ENCODE measurements at places on chromosomes 2 and 18.

GRCh38 chr2:157761520-157761919 lies 114.6 kb downstream of the ACVR1 start:
- no peak for DNase-seq

GRCh38 chr2:158741625-158742024 lies 53.5 kb upstream of the DAPL1 start:
- DNase-seq = no peak

DNA sequence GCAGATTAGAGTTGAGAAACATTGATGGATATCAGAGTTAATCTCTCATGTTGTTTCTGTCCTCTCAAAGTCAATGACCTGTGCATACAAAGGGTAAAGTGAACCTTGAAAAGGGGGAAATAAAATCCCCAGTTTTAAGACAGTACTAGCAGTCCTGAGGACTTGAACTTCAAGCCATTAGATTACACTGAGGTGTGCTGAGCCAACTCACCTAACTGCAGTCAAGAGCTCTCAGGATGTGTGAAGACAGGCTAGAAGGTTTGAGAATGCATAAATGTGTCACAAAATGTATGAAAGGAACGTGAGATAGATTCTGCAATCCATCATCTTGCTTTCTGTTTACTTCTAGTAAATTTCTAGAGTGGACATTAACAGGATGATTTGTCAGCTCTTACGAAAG lies 35.5 kb downstream of the DOCK10 start:
- no peak for DNase-seq

DNA sequence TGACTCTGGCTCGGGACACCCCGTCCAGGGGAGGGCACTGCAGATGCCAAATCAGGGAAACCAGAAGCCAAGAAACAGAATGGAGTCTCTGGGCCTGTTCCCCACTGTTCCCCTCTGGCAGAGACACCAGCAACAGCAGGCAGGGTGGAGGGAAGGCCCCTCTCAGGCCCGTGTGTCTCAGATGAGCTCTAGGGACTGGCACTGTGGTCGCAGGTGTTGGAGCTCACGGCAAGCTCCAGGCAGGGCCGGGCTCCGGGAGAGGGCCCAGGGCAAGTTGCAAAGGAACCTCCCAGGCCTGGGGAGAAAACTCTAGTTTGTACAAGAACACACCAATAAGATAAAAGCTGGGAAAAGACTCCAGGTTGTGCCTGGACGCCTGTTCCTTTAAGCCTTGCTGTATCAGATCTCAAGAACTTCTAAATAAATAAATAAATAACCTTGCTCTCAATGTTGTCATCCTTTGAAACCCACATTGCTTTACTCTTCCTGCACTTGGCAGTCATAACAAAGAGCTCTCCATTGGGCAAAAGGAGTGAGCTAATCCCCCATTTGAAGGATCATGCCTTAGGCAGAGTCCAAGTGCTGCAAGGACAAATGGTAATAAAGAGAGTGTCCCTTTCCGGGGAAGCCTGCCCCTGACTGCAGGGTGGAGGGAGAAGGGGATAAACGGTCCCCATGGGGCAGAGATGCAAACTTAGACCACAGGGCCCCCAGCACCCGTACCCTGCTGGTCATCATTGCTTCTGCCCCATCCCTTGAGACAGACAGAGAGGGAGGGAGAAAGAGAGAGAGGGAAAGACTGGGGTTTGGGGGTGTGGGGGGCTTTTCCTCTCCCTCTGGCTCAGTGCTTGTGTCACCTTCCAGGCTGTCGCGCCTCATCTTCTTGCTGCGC lies 33.3 kb downstream of the CNGA3 start:
- DNase-seq = no peak

GRCh38 chr2:207258263-207258991 lies 92.7 kb upstream of the KLF7 start:
- DNase-seq = peak; percentile 12

DNA sequence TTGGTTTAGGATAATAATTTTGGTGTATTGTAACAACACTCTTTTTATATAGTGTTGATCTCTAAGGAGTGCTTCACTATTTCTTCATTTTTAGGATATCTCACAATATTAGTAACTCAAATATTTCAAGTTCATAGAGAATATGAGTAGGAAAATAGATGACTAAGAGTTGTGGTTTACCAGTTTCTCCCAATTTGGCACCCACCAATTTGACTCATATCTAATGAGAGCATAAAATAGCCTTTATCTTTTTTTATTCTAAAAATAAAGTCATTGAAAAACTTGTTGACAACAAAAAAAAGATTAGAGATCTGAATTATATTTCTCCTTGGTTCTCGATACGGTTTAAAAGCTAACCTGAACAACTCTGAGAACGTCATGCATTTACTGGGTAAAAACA lies 204.0 kb downstream of the PARD3B start:
- no peak for DNase-seq

DNA sequence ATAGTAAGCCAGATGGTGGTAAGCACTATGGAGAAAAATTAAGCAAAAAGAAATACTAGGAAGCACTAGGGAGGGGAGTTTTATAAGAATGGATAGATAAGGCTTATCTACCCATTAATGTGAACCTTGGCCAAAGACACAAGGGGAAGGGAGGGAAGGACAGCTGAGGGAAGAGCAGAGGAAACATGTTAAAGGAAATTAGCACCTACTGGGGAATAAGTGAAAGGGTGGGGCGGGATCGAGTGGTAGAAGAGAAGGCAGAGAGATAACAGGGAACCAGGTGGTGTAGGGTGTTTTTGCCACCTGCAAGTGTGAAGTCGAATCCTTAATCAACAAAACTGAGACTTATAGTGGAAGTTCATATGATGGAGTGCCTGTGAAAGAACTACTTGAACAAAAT lies 1.7 kb downstream of the UNC80 start:
- peak; percentile 14 for DNase-seq

DNA sequence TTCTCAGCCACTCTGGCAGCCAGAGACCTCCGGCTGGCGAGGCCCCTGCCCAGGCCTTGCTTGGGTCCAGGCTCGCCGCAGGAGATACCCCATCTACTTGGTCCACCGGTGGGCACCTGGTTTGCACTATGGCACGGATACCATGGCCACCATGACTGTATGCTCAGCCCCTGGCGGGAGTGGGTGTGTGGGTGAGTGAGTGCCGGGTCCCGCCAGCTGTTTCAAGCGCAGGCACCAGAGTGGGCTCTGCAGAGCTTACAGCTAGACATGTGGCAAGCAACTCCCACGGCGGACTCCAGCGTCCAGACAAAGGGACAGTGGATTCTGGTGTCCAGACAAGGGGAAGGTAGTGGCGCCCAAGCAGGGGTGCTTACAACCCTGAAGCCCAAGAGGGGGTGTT lies 1.4 kb downstream of the ATG4B start:
- DNase-seq = no peak

DNA sequence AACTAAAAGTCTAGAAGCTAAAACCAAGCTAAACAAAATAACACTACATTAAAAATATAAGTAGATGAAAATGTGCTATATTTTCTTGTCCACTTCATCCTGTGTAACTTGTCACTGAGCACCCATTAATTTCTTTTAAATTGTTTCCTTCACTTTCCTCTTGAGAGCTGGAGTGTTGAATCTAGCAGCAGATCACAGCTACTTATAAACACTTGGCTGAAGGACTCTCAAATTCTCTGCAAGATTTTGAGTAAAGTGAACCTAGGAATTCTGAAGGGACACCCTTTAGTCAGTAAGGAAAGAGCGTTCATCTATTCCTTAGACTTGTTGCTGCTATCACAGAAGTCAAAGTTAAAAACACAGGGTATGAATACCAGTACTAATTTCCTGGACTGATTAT lies 1163.9 kb downstream of the DPP10 start:
- DNase-seq = no peak

- DNase-seq = no peak
Measured at GRCh38 chr2:43566461-43566729, 29.4 kb downstream of the THADA start.

DNA sequence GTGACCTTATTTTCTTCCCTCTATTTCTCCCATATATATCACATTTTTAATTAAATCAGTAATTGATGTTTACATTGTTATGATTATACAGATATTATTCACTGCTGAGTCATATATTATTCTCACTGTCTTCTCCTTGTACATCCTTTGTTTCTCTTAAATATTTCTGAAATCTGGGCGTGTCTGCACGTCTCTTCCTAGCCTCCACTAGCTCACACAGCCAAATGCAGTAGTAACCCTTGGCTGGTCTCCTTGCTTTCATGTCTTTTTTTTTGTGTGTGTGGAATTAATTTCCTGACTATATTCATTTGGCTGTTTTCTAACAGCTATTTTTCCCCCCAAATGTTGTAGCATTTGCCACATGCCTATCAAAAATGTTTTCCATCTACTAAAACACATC lies 15.8 kb downstream of the CCNYL1 start:
- no peak for DNase-seq

DNA sequence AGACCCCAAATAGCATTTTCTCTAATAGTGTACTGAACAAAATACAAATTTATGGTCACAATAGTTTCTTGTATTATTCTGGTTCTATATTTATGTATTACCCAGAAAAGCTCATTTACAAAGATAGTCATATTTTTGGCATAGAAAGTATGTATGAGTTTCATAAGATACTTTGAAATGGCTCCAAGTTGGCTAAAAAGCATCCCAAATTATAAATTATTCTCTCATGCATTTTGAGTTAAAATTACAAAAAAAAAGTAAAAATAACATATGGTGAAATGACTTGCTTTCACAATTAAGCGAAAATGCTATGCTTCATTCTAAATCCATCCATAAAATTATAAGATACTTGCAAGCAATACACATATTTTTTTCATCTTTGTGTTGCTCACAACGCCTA lies 530.7 kb downstream of the ZNF804A start:
- DNase-seq = no peak

DNA sequence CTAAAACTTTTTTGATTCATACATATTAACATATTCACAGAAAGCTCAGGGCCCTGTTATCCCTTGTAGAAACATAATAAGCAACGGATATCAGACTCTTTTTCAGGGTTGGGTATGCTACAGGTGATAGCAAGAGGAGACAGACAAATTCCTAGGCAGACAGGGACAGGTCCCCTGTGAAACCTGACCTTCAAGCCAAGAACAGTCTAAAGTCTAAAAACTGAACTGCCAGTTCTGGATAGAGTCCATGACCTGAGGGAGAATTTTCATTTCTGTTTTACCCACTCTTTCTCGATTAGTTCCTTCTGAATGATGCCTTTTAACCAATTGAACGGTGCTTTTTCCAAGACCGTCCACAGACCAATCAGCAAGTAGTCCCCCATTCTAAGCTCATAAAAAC lies 54.2 kb downstream of the RIT2 start:
- DNase-seq = no peak

DNA sequence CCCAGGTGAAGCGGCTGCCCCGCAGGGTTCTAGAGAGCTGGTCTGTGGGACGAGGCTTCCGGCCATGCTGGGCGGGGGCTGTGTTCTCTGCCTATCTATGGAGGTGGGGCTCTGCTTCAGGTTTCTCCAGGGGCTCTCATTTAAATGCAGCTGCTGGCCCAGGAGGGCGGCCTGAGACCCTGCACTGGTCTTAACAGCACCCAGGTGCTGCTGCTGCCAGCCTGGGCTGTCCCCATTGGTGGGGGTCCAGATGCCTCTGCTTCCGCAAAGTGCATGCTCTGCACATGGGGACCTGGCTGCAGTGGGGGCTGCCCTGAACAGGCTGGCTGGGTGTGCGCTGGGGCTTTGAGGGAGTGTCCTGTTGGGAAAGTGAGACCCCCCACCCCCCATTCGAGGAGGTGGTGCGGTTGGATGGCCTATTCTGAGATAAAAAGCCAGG lies 29.7 kb upstream of the ALLC start:
- no peak for DNase-seq

- DNase-seq = no peak
Measured at GRCh38 chr2:39568561-39569006, 97.1 kb upstream of the TMEM178A start.

DNA sequence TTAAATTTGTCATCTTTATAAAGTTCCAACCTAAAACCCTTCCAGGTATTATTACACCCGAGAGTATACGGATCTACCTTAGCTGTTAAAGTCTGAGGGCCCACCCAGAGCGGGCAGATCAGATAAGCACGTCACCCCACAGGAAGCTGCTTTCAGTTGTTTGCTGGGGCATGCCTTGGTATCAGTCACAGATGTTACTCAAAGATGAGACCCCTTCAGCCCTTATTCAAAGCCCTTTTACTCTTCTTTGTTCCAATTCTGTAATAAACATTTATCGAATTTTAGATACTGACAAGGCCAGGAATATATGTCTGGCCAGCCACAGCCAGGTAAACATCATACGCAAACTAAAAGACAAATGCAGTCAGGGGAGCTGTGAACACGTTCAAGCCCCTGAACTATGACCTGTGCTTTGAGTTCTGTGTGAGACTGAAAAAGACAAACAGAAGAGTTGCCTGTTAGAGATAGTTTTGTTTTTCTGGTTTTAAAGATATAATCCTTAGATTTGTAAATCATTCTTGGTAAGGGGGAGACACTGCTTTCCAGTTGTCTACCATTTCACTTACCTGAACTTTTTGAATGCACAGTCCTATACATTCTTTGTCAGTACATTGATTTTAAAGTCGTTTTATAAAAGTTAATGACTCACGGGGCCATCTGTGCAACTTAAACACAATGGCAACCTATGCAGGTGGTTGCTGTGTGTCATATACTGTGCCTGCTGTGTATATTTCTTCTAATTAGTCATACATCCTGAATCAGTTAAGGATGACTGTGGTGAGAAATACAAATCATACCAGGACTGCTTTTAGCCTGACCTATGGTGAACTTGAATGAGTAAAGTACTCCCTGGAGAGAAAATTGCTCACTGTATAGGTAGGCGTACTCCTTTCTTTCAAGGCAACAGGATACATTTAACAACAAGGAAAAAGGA lies 100.5 kb upstream of the ITPRID2 start:
- peak; percentile 63 for DNase-seq

- no peak for DNase-seq
Measured at GRCh38 chr2:84801811-84802210, 79.1 kb downstream of the TRABD2A start.

DNA sequence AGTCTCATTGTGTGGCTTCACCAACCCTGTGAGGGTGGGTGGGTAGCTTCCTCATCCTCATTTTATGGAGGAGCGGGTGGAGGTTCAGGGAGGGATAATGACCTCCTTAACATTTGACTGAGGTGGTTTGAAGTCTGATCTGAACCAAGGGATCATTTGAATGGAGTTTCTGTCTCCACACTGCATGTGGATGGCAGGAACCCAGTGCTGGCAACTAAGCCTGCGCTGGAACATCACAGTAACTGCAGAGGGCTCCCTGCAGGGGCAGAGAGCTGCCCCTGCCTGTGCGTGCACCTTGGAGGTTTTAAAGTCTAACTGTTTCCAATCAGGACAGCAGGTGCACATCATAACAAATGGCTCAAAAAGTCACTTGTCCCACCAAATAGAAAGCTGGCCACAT lies 3.3 kb downstream of the AGAP1 start:
- no peak for DNase-seq

DNA sequence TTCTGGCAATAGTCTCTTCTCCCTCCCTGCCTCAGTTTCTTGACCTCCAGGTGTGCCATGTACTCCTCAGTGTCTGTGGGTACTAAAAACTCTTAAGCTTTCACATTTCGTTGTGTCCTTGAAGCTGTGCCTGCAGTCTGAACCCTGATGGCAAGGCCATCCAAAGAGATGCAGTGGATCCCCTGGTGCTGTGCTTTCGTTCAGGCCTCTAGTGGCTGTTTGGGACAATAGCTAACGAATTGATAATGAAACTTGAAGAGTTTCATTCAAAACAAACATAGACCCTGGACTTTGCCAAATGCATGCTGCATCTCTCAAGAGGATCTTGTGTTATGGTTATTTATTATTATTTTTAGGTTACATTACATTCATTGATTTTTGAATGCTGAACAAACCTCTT lies 523.1 kb upstream of the FSIP2 start:
- DNase-seq = no peak

- peak; percentile 59 for DNase-seq
Measured at GRCh38 chr2:45649462-45649857, 2.0 kb upstream of the PRKCE start.

Measured in small intestine (tissue), 16 donors.